Fibroblast of lung (primary cell): ENCODE measurements at places on chromosomes 4 and X.

DNA sequence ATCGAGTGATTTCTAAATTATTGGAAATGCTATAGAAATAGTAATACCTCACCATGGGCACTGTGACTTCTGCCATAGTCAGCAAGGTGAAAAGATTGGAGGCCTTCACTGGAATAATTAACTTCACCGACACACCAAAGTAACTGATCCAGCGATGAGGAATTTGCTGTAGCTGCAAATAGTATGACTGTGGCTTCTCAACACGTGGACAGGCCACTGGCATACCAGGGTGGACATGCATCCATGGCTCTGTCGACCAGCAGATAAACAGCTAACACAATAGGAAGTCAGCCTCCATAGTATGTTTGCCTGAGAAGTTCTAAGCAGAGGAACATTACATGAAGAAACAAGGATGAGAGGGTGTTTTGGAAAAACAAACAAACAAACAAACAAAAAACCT, 10.9 kb upstream of the FAT4 start:
- DNase-seq, result no peak

DNA sequence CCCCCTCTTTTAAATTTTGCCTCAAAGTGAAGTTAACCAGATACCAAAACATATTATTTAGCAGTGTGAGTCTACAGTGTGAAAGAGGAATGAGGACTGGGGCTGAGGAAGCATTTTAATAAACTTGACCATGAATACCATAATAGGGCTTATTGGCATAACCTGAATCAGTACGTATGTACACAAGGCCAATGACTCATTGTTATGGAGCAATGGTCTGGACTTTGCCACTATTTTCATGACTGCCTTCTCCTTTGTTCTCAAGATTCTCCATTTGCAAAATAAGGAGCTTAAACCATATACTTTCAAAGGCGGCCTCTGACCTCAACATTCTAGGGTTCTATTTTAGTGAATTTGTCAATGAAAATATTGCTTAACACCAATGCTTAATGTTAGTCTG, 102.8 kb upstream of the OR13H1 start:
- peak; percentile 6 for DNase-seq

DNA sequence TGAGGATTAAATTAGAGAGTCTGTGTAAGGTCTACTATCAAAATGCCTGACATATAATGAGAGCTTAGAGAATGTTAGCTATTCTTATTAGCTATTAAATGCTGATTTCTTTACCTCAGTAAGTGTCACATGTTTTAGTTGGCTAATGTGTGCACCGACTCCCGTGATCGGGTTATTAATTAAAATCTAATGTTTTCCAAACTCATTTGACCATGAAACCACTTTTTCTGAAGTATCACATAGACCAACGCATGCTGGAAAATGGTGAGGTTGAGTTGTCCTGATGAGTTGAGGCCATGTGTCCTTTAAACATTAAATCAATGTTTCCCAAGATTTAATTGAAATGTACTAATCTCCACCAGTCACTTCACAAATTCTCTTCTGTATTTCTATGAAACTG, 84.8 kb upstream of the C1QTNF7 start:
- DNase-seq, result no peak

DNA sequence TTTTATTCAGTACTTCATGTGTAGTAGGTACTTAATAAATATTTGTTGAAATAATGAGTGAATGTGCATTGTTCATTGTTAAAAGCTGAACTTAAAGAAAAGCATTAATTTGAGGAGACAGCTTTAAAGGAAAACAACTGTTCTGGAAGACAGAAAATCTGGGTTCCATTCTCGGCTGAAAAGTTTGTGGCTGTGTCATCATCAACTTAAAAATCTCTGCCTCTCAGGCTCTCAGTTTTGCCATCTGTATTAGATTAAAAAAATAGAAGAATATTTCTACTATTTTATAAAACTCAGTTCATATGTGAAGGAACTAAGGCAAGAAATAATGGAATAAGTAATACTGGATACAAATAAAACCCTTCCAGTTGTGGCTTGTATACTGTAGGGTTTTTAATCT, 62.5 kb downstream of the FSTL5 start:
- DNase-seq, result no peak

DNA sequence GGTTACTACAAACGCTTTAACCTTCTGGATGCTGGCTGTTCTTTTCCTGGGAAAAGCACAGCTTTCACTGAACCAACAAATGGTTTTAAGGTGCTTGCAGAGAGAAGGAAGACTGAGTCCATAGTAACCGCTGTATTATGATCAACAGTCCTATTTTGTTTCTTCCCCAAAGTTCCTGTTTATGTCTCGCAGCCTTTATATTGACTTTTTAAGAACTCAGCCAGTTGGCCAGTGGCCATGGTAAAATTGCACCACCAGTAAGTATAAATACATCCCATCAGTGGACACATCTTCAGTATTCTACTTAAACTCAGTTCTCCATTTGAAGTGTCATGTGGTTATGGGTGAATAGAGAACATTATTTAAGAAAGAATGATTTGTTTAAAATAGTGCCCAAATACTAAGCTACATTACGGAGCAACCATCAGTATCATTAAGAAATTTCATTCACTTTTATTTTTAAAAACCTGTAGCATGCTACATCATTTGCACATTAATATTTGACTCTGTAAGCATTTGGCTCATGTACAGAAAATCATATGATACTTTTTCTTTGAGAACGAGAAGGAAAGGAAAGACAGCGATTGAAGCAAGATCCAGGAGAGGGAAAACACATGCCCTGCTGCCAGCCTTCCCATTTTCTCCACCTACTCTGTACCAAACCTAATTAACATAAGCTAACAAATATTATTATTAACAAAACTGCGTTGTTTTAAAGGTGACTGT, 287.0 kb downstream of the ARHGAP24 start:
- DNase-seq, result peak; percentile 53

DNA sequence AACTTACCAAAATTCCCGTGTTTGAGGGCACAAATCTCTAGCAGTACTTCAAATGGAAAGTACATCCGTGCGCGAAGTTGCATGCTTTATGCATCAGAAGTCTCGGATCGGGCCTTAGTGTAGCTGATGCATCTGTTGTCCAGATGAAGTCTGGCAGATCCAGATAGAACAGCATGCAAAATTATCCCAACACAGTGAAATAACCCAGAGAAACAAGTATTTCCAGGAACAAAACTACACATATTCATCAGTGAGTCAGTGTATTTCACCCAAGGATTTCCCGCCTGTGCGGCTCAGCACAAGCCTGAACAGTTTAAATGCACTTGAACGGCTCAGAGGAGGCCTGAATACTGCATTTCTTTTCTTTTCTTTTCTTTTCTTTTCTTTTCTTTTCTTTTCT, 27.4 kb upstream of the CLDN24 start:
- peak; percentile 60 for DNase-seq

DNA sequence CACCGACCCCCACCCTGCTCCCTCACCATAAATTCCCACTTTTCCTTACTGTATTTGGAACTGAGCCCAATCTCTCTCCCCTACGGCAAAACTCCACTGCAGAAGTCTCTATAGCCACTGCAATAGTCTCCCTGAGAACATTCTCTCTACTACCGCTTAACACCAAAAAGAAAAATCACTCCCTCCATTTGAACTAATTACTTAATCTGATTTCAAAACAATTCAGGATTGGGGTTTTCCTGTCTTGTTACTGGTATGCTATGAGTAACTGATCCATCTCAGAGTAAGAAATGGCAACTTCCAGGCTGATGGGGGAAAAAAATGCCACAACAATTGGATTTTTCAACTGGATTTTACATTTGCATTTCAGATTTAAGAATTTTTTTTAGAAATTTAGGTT, 5.8 kb downstream of the PAPSS1 start:
- DNase-seq, result no peak

GRCh38 chrX:153902385-153902784, 2.1 kb upstream of the AVPR2 start:
- DNase-seq, result no peak

- DNase-seq, result no peak
Observed at GRCh38 chrX:135531813-135532212, 11.4 kb downstream of the INTS6L start.

- peak; percentile 44 for DNase-seq
Observed at GRCh38 chrX:11944501-11944900, 186.5 kb downstream of the MSL3 start.
